H1 (cell line): ENCODE measurements at places on chromosomes 7 and 10. TPM values are rescaled to one million over a fixed set of nuclear protein-coding genes. Genes with fewer than 3 reads are reported as not detected.

DNA sequence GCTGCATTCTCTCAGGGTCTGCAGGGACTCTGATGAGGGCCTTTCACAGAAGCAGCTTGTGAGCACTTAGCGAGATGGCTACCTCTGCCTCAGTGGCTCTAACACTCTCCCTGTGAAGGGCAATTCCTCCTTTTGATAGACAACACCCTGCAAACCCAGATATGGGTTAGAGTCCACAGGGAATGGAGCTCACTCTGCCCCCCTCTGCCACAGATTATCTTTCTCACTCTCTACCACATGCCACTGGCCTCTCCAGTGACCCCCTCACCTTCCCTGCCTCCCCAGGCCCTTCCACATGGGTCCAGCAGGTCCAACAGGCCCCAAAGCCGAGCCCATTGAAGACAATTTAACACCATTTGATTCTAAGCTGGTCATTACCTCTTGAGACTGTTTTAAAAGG lies 72.1 kb downstream of the CCDC3 start:
- no peak for DNase-seq

- no peak for DNase-seq
Measured at GRCh38 chr10:498760-499435, 190.6 kb downstream of the DIP2C start.

Gene ARHGEF5
- 12.8 and 22.2 TPM in 2 replicates for polyA plus RNA-seq

- no peak for DNase-seq
Measured at GRCh38 chr7:130912862-130913638, 179.0 kb upstream of the KLF14 start.

Gene GARIN1A
- polyA plus RNA-seq, result 0.03 TPM in 1 of 2 replicates, not detected in the other

DNA sequence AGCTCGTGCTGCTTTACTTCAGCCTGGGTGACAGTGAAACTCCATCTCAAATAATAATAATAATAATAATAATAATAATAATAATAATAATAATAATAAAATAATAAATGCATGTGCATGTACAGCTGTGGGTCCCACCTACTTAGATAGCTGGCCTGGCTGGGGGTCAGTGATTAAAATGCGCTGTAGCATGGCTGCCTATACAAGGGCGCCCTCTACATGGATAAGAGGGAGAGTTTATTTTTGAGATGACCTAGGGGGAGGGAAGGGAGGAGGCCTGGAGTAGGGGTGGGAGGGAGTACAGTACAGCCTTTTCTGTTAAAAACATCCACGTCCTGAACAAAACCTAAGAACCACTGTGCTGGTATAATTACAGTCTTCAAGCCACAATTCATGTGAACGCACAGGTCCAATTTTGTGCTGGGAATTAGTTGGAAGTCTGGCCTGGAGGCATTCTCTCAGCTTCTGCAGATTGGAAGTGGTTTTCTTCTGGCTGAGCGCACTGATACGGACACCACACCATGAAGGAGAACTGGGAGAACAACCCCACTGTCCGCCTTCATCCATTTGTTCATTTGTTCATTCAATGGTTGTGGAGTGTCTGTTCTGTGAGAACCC lies 146.5 kb downstream of the TMEM178B start:
- no peak for DNase-seq

- DNase-seq, result no peak
Measured at GRCh38 chr7:157795199-157795598, 458.4 kb downstream of the DNAJB6 start.

- DNase-seq, result no peak
Measured at GRCh38 chr7:3415861-3416312, 114.8 kb downstream of the SDK1 start.

GRCh38 chr7:72446591-72447462 lies 34.7 kb upstream of the CALN1 start:
- no peak for DNase-seq

Gene ZNF804B
- 0.02 TPM in 1 of 2 replicates, not detected in the other for polyA plus RNA-seq

Gene NUDCD3
- polyA plus RNA-seq, result 35.2 and 36.3 TPM in 2 replicates

Gene OPTN
- polyA plus RNA-seq, result 4.8 and 7.2 TPM in 2 replicates

- DNase-seq, result no peak
Measured at GRCh38 chr7:27647046-27647445, 15.6 kb downstream of the HIBADH start.

Gene PSD
- polyA plus RNA-seq, result 5.4 and 8.0 TPM in 2 replicates

GRCh38 chr10:51716981-51717380 lies 17.6 kb upstream of the CSTF2T start:
- no peak for DNase-seq

Gene PAOX
- polyA plus RNA-seq, result 3.7 and 6.5 TPM in 2 replicates

DNA sequence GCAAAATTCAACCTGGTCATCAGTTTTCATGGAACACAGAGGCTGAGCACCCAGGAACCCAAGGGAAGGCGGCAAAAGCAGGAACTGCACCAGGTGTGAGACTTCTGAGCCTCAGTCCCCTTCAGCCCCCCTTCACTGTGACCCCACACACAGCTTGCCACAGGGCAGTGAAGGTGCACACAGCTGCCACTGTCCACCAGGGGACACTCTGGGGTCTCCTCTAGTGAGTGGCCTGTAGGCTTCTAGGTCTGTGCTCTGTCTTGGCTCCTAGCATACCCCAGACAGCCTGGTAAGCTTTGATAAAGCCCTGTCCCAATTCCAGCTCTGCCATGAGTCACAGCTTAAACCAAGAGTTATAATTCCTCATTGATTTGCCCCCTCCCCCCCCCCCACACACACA lies 12.1 kb downstream of the KCNH2 start:
- no peak for DNase-seq

DNA sequence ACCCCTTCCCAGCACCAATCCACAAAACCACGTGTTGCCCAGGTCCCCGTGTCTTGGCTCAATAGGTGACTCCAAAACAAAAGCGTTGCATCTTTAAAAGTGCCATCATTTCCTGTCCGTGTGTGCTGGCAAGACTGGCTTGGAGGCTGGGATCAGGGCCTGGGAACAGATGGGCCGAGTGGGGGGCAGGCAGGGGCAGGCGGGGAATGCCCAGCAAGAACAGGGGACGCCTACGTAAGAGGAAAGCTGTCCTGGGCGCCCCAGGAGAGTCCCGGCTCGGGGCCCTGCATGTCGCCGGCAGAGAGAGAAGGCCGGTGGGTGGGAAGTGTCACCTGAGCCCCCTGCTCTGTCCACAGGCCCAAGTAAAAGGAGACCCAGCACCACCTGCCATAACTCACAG lies 86.5 kb downstream of the PAXIP1 start:
- no peak for DNase-seq

DNA sequence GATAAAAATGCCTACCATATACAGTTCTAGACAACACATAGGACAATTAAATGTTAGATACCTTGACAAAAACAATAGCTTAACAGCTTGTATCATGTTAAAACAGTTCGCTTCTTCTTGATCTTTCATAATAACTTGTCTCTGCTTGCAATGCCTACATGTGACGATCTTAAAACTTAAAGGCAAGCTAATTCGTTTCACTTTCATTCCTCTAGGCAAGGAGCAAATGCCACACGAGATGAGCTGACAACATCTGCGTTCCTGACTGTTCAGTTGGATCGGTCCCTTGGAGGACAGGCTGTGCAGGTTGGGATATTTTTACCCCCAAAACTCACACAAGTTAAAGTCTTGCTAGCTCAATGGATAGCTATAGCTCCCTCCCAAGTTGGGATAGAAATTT lies 51.6 kb upstream of the ARL4A start:
- no peak for DNase-seq

GRCh38 chr7:128036226-128036940 lies 5.1 kb upstream of the LRRC4 start:
- no peak for DNase-seq

DNA sequence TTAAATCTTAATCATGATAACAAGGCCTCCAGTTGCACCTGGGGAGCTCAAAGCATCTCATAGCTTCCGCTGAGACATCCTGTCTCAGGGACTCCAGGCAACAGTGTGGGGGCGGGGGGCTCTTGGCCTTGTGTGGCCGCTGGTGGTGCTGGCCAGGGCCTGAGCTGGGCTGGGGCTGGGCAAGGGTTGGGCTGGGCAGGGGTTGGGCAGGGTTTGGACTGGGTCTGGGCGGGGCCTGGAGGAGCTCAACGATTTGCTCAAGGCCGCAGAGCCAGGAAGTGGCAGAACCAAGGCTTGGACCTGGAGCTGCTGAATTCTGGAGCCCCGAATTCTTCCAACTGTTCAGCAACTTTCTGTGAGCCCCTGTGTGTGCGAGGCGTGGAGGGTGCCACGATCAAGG lies 37.9 kb upstream of the PSMG3 start:
- DNase-seq, result no peak

GRCh38 chr10:58362027-58362789 lies 23.0 kb upstream of the TFAM start:
- DNase-seq, result no peak

Gene STMP1
- 14.3 and 22.7 TPM in 2 replicates for polyA plus RNA-seq

DNA sequence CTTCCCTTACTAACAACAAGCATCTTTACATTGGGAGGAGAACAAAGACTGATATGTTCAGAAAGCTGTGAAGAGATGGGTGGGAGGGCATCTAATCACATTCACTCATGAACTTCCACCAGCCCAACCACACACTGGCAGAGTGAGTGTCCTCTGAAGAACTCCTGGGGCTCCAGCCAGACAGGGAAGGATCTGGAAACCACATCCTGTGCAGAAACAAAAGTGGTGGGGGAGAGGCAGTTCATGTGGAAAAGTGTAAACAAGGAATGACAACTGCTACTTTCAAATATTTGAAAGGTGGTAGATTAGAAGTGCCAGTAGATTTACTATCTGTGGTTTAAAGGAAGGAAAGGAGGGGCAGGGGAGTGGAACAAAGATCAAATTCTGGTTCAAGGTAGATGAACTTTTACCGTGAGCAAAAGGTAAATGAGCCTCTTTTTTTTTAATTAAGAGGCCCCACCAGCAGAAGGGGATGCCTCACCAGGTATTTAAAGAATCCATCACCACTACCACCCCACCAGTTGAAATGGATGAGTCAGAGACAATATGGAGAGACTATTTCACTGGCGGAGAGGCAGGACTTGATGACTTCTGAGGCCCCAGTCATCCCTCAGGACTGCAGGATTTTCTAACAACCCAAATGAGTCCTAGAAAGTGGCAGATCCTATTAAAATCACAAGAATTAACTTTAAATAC lies 34.5 kb downstream of the GOT1 start:
- no peak for DNase-seq
